ENCODE measurements at places on chromosomes 5 and 9.

DNA sequence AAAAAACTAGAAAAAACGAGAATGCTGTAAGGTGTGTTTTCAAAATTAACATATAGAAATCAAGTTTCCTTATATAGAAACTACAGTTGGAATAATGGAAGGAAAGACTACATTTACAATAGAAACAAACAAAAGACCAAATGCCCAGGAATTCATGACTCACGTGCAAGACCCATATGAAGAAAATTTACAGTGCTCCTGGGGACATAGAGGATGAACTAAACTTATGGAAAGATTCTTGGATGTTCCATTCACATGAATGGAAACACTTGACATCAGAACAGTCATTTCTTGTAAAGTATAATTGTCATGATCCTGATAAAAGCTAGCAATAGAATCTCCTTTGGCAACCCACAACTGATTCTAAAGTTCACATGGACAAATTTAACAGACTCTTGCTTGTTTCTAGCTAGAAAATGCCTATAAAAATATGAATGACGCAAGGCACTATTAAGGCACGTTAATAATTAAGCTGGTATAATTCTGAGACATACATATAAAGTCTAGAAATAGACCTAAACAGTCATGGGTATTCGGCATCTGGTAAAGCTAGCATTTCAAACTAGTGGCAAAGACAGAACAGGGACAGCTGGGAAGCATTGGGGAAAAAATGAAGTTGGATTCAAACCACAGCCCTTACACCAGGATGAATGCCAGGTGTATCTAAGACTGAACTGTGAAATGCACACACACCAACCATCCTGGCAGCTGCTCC is 5.1 kb upstream of the ZFP62 start:
- no peak for DNase-seq

GRCh38 chr9:136546697-136547501 is 1.1 kb upstream of the NOTCH1 start:
- DNase-seq, result no peak

DNA sequence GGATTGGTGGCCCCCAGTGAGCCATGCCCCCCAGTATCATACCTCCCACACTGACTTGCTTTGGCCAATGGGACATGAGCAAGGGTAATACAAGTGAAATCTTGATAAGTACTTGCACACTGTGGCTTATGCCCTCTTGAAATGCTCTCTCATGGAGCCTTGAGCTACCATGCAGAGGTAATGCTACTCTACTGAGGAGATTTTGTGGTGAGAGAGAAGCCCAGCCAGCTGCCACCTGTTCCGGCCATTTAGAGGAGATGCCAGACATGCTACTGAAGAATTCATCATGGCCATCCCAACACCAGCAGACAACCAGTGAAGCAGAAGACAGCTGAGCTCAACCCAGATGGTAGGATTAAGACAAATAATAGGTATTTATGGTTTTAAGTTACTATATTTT is 299.5 kb downstream of the MEF2C start:
- no peak for DNase-seq

GRCh38 chr9:79184831-79185230 is 386.9 kb upstream of the TLE4 start:
- no peak for DNase-seq

DNA sequence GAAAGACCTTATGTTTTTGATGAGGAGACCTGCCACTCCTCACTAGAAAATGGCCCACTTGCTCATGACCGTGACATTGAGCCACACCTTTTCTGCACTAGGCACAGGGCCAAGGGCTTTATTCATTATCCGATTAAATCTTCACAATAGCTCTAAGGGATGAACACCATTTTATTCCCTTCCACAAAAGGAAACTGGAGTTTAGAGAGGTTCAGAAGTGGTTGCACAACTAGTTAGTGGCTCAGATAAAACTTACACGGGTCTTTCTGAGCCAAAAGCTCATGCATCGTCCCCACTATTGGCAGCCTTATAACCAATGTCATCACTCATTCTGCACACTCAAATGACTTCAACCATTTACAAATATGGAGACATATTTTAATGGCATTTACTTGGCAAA is 39.4 kb downstream of the SUSD1 start:
- DNase-seq, result no peak

DNA sequence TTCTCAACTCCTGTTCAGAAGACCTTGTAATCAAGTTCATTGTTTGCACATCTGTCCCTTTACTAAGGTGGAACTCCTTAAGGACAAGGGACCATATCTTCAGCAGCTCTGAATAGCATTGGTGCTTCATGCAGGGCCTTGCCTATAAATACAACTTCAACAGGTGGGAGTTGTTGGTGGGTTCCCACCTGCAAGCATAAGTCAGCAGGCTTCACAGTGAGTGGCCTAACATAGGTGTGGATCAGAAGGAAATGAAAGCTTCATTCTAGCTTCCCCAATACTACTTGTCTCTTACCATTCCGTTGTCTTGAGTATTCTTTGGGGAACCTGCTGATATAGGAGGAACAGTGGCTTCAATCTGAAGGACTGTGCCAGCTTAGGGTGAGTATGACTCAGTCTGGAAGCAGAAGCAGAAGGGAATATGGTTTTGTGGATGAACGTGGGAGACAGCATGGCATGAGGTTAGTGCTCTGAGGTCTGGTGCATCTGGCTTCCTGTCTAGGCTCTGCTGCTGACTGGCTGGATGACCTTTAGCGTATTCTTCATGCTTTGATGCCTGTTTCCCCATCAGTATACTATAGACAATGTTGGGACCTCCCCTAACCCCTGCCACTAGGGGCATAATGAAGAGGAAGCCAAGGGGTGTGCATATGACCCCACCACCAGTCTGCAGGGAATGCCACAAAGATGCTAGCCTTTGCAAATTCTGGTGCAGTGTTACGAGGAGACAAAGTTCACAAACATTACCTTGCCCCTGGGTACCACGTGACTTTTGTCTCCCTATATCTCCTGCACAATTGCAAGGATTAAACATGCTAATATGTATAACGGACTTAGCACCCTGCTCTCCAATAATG is 192.3 kb downstream of the PALM2AKAP2 start:
- no peak for DNase-seq

GRCh38 chr9:34869390-34869789 is 88.7 kb upstream of the PHF24 start:
- peak; percentile 5 for DNase-seq

- no peak for DNase-seq
These were observed 37.8 kb downstream of the WDR36 start for GRCh38 chr5:111129938-111130337.

- no peak for DNase-seq
These were observed 562.2 kb upstream of the TRPC7 start for GRCh38 chr5:136927571-136927970.

DNA sequence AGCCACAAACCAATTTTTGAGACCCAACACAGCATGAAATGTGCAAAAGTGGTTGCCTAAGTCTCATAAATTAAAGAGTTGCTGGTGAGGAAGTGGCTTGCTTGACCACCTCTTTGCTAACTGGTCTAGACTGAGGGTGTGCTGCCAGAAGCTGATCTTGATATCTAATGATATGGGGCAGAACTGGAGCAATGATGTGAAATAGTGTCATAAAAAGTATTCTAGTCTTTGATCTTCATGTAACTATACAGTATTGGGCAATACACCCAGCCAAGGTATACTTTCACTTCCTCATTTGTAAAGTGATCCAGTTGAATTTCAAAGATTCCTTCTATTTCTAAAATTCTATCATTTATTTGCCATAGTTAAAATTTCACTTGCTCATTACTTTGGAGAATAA is 5.9 kb upstream of the YTHDC2 start:
- no peak for DNase-seq

- DNase-seq, result peak; percentile 48
These were observed 2.2 kb downstream of the HNRNPA0 start for GRCh38 chr5:137751869-137752491.

DNA sequence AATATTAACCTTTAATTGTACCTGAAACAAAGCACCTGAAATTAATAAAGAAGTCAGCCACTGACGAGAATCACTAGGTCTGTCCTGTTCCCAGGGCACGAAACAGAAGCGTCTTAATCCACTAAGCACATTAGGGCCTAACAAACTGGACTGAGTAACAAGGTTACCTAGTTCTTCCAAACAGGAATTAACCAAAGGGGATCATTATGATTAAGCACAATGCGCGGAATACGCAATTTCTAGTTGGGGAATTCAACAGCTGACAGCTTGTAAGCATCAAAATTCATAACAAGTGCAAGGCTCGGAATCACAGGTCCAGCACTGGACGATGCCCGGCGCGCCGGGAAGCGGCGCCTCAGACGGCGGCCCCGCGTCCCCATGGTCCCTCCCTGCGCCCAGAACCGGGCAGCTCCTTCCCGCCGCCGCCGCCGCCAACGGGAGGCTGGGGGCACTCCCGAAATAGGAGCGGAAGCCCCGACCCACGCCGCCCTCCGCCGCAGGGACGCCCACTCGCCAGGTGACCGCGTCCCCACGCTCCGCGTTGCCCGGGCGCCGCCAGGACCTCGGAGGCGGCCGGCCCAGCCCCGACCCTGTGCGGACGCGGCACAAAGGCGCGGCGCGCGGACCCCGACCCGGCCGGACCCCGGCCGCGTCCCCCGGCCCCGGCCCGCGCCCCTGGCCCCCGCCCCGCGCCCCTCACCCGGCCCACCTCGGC is 898 bp downstream of the CAMSAP1 start:
- peak; percentile 8 for DNase-seq

DNA sequence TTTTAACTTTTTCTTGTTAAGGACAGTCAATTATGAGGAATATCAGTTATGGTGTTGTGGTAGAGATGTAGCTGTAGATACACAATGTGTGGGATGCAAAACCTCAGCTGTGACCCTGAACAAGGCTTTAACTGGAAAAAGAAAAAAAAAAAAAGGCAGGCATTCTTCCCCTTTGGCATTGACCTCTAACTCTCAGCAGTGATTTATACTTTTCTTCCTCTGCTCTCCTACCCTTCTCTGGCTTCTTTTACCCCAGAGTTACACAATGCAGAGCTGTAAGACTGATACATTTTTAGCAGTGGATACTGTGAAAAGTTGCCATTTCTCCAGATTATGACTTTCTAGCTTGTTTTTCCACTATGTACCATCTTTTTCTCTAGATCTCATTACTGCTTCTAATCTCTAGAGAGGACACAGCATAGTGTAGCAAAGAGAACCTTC is 2.0 kb downstream of the CTNNAL1 start:
- no peak for DNase-seq

DNA sequence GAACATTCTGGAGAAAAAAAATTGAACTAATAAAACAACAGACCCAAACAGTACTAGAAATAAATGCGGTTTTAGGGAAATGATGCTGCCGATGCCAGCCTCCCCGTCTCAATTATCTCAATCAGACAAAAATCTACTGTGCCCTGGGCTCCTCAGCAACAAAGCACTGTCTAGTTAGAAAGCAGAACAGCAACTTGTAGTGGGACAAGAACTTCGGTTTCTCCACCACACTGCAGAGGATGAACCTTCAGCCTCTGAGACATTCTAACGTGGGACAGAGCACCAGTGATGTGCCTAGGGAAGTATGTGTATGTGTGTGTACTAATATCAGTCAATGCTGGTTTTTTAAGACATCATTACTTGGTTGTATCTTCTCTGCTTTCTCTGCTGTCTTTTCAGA is 11.1 kb upstream of the CAST start:
- no peak for DNase-seq

GRCh38 chr5:125970631-125971307 is 452.4 kb upstream of the GRAMD2B start:
- no peak for DNase-seq

DNA sequence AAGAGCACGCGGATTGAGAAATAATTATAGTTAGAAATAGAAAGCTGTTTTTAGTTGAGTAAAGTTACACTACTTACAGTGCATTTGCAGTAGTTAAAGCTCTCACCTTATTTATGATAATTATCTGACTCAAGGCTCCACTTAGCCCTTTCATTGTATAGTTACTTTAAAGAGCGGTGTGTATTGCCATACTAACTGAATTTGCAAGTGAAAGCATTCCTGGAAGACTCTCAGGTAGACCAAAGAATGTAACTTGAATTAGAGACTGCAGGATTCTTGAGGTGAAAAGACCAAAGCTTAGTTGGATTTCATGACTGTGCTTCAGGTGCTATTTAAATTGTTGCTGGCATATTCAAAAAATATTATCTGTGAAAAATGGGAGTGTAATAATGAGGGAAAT is 4.2 kb upstream of the RASA1 start:
- DNase-seq, result no peak

- DNase-seq, result no peak
These were observed 2.8 kb upstream of the NFIB start for GRCh38 chr9:14316602-14317300.

DNA sequence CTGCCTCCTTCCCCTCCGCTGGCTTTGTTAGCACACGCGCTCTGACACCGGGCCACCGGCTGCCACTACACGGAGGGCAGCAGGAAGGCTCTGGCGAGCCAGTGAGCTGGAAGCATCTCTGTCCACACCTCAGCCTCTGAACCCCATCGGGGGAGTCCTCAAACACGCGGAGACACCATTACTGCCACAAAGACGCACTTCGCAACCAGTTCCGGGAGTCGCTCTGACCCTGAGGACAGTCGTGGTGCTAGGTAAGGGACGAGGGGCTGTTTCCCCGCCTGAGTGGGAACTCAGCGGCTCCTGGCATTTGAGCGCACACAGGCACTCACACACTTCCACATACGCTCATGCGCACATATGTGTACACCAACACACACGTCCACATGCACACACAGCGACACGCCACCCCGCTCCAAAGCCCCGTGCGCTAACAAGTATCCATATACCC is 160.0 kb downstream of the C9orf152 start:
- DNase-seq, result no peak

GRCh38 chr5:113574417-113574816 is 60.9 kb downstream of the YTHDC2 start:
- DNase-seq, result no peak

GRCh38 chr5:181198905-181199519 is 6.0 kb downstream of the TRIM7 start:
- no peak for DNase-seq

GRCh38 chr5:80255431-80255810 is 427 bp downstream of the SERINC5 start:
- no peak for DNase-seq

DNA sequence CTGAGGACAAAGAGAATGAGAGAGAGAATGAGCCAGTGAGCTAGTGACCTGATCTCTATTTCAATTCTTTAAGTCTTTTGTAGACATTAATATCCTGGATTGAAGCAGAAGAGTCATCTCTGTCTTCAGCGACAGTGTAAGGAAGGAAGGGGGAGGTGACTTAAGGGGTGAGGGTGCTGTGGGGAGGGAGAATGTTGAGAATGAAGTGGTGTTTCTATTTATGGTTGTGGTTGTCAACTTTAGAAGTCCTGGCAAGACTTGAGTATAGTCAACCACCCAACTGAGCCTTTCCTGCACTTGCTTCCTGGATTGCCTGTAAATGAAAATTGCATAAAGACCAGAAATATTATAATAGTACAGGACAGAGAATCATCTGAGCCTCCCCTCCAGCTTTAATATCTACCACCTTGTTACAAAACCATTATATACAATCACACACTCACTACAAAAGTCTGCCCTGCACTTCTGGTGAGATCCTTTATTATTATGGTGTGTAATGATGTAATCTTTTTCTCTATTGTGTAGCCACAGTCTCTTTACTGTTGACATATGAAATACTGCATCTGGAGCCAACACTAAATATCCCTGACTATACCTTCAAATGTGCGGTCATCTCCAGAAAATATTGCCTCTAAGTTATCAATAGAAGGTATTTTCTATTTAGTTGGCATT is 91.7 kb downstream of the NTRK2 start:
- no peak for DNase-seq
